ENCODE measurements at places on chromosomes 6 and 20.

- peak; percentile 76 for DNase-seq
These were observed 144.2 kb downstream of the MYO6 start for GRCh38 chr6:75893058-75893775.

- no peak for DNase-seq
These were observed 92.7 kb downstream of the IRF4 start for GRCh38 chr6:484086-484745.

- DNase-seq, result no peak
These were observed 94.8 kb downstream of the MBOAT1 start for GRCh38 chr6:20117474-20117873.

DNA sequence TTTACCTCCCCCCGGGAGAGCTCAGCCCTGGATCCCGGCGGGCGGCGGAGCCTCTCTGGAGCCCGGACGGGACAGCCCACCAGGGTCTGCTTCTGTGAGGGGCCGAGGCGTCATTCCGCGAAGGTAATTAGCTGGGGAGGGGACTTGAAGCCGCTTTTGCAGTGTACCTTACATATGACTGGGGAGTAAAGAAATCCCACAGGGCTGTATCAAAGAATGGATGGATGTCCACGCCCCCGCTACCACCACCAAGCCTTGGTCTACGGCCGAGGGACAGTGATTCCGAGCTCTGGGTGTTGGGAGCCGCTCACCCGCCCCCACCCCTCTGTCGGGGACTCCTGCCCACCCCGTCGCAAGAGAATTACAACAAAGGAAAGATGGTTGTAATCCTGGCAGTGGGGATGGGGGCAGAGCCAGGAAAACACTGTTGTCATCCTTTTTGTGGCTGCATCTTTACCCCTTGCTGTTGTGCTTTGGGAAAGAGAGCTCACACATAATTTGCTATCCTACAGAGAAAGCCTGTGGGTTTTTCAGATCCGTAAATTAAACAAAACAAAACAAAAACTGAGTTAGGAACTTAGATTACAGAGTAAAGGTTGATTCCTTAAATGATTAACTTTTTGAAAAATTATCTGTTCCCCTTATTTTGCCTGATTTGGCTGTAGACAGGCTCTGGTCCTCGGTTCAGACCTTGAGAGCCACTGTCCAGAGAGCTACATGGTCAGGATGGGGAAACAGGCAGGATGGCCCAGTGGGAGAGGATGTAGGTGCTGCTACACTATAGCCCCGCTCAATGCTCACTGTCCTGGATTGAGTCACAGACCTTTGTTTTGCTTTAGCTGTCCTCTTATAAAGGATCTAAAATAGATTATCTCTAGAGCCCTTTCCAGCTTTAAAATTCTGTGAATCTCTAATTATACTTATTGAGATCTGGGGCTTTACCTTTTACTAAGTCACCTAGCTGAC lies 997 bp upstream of the FBXO30 start:
- peak; percentile 35 for DNase-seq

GRCh38 chr6:143575440-143575839 lies 63.9 kb upstream of the FUCA2 start:
- DNase-seq, result peak; percentile 73

GRCh38 chr6:52576392-52577021 lies 353 bp downstream of the TRAM2 start:
- peak; percentile 85 for DNase-seq

GRCh38 chr20:36663031-36663430 lies 17.0 kb upstream of the SLA2 start:
- no peak for DNase-seq

DNA sequence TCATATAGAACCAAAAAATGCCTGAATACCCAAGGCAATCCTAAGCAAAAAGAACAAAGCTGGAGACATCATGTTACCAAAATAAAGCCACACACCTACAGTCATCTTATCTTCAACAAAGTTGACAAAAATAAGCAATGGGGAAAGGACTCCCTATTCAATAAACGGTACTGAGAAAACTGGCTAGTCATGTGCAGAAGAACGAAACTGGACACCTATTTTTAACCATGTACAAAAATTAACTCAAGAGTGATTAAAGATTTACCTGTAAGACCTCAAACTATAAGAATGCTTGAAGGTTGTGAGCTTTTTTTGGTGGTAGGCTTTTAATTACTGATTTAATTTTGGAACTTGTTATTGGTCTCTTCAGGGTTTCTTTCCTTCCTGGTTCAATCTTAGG lies 236.0 kb upstream of the DEFB112 start:
- no peak for DNase-seq

DNA sequence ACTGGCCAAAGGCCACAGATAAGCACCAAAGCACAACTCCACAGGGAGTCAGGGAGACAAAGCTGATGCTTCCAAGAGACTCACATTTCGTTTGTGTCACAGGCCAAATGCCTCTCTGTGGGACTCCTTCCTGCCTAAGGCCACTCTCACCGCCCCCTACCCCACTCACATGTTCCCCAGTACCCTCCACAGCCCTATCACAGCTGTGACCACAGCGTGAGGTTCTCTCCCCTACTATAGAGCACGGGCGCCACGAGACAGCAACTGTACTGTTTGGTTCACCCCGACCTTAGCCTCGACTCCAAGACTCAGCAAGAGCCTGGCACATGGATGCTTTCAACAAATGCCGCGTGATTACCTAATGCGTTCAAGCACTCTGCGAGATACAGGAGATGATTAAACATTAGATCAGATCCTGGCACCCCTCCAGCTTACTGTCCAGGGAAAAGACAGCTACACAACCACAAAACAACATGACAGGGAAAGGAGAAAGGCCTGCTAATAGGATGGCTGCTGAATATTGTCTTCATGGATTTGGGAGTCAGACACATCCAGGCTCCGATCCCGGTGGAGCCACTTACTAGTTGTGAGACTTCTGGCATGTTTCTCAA lies 105.5 kb downstream of the AGPAT4 start:
- peak; percentile 98 for DNase-seq

GRCh38 chr6:75424618-75425548 lies 68.7 kb downstream of the FILIP1 start:
- no peak for DNase-seq

GRCh38 chr6:138765896-138766655 lies 7.5 kb upstream of the CCDC28A start:
- DNase-seq, result peak; percentile 31

GRCh38 chr6:107540465-107540857 lies 50.5 kb downstream of the SOBP start:
- peak; percentile 26 for DNase-seq

GRCh38 chr20:44730441-44730840 lies 15.2 kb upstream of the KCNK15 start:
- peak; percentile 98 for DNase-seq

DNA sequence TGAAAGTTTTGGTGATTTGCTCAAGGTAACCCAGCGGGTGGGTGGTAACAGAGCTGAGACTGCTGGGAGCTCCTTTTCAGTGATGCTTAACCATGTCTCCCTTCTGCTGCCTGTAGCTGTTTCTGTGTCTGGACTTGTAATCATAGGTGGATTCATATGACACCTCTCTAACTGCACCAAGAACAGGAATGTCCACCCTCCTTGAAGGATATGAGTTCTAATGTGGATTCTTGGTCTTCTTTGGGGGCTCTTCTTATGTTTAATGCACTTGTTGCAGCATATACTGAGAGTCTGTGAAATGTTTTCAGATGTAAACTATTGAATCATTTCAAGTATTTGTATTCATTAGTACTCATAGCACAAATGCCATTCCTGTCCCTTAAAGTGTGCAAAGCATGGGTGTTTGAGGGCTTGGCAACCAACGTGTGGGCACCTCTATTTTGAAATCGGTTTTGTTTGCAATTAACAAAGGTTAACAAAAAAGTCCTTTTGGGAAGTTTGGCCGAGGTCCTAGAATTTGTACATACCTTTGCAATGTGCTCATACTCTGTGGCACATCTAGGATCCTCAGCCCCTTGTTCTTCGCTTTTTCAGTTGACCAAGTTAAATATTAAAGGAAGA lies 138.0 kb downstream of the SOX4 start:
- peak; percentile 54 for DNase-seq

GRCh38 chr6:39642270-39642669 lies 82.9 kb downstream of the KIF6 start:
- DNase-seq, result no peak

DNA sequence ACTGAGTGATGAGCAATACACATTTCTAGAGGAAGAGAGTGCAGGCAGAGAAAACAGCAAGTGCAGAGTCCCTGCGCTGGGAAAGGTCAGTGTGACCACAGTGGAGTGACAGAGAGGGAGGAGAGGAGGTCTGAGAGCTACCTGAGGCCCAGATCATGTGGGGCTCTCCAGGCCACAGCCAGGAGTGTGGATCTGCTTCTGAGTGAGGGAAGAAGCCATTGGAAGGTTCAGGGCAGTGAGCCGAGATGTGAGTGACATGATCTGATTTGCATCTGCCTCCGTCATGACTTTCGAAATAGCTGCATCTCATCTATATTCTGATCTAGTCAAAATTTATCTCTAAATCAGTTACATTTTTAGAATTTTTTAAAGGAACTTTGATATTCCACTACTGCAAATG lies 367.1 kb downstream of the PREX1 start:
- DNase-seq, result no peak

DNA sequence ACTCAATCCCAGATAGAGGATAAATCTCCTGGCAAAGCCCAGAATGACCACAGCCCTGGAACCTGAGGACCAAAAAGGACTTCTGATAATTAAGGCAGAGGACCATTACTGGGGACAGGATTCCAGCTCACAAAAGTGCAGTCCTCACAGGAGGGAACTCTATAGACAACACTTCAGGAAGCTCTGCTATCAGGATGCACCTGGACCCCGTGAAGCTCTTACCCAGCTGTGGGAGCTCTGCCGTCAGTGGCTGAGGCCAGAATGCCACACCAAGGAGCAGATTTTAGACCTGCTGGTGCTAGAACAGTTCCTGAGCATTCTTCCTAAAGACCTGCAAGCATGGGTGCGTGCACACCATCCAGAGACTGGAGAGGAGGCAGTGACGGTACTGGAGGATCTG lies 992 bp downstream of the ZSCAN16 start:
- no peak for DNase-seq

DNA sequence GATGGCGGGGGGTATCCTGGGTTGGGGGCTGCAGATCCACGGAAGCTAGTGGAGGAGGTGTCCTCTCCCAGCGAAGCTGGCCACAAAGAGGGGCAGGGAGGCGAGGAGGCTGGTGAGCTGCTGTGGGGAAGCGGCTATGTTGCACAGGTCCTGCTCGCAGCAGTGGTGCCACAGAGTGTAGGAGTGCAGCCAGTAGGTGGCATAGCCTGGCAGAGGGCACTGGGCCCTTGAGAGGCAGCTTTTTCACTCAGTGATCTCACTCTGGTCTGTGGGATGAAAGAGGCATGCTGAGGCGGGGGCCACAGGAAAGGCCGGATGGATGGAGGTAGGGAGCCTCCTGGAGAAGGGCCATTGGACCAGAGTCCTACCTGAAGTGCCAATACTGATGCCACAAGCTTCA lies 2.9 kb upstream of the LY6G6D start:
- no peak for DNase-seq

GRCh38 chr20:17369506-17369905 lies 142.7 kb downstream of the PCSK2 start:
- DNase-seq, result no peak

DNA sequence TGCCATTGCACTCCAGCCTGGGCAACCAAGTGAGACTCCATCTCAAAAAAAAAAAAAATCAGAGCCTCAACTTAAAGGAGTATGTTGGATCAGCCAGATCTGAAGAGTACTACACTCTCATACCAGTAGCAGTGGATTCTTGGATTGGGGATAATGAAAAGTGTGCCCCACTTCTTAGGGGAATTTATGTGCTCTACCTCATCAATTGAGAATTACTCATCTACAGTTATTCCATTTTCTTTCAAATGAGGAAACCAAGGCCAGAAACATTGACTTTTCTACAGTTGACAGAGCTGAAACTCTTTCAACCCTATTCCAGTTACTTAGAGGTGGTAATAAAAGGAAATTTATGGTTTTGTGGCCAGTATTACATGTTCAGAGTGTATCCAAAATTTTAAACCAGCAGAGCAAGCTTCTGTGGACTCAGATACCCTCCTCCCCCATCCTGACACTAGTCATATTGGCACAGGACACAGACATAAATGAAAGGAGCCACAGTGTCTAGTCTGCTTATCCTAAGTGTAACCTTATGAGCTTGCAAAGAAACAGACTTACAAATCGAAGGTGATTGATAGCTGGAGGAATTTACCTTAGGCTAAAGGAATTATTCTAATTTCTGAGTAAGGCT lies 51.2 kb downstream of the ORC3 start:
- no peak for DNase-seq

DNA sequence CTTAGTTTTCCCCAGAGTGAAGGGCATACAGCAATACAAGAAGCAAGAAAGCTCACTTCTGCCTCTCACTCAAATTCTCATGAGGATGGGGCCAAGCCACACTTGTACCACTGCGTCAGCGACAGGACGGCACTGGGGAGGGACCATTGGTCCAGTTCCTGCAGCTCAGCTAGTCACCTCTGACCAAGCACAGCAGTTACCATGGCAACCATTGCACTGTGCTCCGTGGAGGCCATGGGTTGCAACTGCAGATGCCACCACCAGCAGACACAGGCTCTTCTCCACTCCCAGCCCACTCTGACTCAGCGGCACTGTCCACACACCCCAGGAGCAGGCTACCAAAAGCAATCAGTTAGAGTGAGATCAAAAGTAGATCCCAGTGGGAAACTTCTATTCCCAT lies 441.1 kb upstream of the ARID1B start:
- DNase-seq, result no peak

GRCh38 chr6:2848851-2849250 lies 7.2 kb upstream of the SERPINB1 start:
- DNase-seq, result no peak

DNA sequence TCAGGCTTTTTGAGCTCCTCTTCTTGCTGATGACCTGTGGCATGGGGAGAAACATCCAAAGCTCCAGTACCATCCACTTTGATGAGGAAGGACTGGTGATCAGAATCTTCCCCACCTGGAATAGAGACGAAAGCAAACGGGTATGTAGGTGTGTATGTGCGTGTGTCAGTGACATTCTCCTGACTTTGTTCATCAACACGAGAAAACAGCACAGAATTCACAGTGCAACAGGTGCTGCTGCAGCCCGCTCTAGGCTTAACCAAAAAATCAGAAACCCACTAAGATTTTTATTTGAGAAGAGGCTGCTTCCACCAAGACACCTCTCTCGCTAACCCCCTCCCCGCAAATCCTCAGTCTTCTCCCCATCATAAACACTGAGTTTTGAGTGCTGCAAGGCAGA lies 8.1 kb downstream of the BNIP5 start:
- no peak for DNase-seq

DNA sequence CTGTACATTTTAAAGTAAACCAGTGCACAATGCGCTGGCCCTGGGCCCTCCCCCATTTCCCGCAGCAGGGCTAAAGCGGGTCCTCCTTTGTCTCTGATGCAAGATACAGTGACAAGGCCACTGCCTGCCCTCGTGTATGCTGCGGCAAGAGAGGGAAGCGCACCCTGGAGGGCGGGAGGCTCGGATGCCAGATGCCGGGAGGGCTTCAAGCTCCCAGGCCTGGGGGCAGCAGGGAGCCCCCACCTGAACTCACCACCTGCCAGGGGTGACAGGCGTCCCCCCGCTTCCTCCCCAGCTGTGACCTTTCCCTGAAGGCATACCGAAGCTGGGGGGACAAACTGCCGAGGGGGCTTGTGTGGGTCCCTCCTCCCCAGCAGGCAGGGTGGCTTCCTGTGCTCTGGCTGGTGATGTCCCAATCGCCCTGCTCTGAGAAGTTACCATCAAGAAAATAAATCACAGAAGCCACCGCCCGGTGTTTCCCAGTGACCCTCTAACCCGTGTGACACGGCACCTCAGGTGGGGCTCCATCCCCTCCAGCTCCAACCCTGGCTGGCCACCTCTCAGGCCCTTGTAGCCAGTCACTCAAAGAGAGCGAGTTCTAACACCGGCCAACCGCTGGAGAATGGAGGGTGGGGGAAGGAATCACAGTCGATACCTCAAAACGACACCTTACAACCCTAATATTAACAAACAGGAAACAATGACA lies 203.3 kb downstream of the PREX1 start:
- no peak for DNase-seq

Data from fibroblast of skin of back (primary cell).